ENCODE measurements at places on chromosomes 16 and 17.

- DNase-seq: no peak
These were observed 33.1 kb downstream of the PMP22 start for GRCh38 chr17:15231851-15232516.

- no peak for DNase-seq
These were observed 6.9 kb downstream of the DOK4 start for GRCh38 chr16:57479205-57479975.

DNA sequence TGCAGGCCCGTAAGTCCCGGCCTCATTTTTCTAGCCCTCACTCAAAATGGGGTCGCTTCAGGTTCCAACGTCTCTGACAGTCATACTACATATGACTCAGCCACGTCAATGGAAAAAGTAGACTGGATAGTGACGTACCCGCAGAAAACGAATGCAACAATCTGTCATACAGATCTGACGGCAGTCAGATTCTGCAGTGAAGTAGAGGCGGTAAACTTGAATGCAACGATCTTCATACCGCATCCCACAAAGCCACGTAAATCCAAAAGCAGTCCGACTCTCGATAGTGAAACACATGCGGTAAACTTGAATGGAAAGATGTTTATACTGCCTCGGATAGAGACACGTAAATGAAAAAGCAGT is 38.4 kb upstream of the ARL4D start:
- DNase-seq: peak; percentile 50

DNA sequence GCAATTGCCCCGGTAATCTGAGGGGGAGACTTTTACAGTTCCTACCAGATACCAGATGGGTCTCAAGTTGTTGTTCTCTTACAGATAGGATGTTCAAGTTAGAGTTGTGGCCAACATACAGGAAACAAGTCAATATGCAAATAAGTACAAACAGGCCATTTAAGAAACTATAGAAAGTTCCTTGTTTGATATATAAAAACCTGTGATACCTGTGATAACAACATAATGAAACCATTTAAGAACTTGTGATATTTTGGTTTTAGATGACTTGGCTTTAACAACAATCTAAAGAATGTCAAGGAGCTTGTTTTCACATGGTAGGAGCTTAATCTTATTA is 16.8 kb downstream of the CDR2 start:
- DNase-seq: no peak

GRCh38 chr16:57529391-57530103 is 6.8 kb downstream of the CCDC102A start:
- no peak for DNase-seq

DNA sequence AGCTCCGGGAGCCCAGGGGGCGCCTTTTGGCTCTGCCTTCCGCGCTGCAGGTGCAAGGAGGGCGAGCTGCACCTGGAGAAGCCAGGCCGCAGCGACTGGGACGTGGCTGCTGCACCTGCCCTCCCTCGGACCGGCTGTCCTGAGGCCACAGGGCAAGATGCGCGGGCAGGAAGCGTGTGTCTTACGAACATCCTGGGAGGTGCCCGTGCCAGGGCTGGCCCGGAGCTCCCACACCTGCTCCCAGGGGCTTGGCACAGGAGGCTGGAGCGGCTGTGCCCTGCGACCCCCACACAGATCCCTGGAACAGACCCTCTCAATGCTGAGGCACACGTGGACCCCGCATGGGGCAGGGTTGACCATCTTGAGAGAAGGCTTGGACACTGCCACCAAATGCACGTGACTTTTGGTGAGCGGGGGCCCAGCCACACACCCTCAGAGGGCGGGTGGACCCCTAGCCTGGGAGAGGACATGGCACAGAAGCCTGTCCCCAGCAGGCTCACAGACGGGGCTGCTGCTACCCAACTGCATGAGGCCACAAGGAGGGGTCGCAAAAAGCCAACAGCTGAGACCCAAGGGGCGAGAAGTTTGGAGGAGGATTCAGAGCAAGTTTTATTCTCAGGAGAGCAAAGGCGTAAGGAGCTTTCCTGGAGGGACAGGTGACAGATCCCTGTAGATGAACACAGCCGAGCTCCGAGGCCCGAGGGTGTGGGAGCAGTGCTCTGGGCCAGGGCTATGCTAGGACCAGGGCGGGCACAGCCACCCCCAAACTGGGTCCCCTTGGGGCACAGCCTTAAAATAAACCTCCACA is 11.4 kb downstream of the NDUFAF8 start:
- DNase-seq: no peak
